GM03348 (cell line): ENCODE measurements at places on chromosomes 12 and 14.

DNA sequence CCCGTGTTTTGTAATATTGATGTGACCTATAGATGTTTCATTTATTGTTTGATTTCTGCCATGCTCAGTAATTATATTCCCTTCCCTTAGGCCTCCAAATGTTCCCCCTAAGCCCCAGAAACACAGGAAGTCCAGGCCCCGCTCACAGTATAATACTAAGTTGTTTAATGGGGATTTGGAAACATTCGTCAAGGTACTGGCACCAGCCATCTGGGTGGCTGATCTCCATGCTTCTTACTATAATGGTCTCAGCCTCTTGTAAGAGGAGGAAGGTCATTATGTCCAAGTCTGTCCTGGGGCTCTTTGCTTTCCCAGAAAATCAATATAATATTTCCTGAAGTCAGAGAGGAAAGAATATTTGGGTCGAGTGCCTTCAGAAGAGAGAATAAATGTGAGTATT, 130.9 kb downstream of the KICS2 start:
- no peak for DNase-seq

DNA sequence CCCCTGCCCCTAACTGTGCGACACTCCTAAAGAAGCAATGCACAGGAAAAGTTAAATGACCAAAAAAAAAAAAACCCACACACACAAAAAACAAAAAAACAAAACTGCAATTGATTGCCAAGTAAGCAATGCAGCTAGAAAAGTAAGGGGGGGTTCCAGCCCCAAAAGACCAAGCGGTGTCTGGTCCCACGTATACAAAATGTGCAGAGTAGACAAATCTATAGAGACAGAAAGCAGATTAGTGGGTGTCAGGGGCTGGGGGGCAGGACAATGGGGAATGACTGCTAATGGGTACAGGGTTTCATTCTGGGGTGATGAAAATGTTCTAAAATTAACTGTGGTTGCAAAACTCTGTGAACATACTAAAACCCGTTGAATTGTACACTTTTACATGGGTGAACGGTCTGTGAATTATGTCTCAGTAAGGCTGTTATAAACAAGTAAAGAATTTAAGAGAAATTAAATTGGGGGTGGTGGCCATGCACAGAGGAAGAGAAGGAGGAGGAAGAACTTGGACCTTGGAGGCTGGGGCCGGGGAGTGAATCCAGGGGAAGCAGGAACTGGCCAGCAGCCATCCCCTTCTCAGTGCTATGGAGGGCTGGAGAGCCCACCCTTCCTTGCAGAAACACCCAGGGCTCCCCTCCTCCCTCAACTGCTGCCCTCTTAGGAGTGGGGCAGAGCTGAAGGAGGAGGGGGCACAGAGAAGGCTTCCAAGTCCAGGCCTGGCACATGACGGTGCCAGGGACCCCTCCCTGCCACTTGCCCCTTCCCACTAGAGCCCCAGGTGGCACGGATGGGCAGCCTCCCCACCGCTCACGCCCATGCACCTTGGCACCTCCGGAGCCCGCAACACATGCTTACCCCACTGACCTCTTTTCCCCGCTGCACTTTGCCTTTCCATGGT, 45.4 kb downstream of the KDM2B start:
- DNase-seq: no peak

DNA sequence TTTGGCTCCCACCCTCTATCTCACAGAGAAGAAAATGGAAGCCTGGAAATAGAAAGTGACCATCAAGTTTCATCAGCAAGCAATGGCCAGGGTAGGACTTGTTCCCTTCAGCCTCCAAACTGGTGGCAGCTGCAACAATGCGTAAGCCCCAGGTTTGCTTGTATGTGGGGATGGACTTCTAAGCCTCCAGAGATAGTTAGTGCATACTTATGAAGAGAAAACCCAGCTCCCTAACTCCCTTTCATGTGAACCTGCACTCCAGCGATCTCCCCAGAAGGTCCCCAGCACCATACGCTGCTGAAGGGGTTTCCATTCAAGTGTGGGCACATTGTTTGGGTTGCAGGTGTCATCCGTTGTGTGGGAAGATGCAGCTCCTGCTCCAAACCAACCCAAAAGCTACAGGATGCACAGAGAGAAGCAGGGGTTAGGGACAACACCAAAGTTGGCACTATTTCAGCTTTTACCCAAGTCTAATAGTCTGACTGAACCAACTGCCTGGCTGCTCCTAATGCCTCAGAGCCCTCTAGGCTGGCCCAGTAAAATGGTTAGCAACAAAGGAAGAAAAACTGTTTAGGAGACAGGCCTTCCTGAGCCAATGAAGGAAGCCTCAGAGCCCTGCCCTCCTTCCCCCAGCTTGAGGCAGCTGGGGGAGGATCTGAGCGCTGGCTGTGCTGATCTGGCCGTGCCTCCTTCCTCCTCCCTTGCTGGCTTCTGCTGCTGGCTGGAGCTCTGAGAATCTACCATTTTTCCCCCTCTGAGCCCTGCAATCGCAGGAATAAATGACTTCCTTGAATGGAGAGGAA, 12.3 kb downstream of the ZFP36L1 start:
- peak; percentile 81 for DNase-seq

DNA sequence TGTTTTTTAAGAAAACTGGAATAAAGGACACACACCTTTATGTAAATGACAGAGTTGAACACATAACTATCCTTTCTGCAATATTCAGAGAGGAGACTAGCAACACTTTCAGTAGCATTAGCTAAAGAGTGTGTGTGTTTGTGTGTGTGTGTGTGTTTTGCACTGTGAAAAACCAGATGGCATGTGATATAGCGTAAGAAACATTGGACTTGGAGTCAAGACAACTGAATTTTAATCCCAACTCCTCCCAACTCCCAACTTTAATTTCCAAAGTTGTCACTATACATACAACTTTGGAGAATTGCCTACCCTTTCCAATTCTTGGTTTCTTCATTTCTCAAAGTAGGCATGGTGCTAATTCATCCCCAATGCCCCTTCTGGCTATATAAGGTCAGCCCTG, 347.8 kb downstream of the KCNH5 start:
- no peak for DNase-seq

- no peak for DNase-seq
These were observed 102.6 kb downstream of the NCOR2 start for GRCh38 chr12:124464830-124465229.

DNA sequence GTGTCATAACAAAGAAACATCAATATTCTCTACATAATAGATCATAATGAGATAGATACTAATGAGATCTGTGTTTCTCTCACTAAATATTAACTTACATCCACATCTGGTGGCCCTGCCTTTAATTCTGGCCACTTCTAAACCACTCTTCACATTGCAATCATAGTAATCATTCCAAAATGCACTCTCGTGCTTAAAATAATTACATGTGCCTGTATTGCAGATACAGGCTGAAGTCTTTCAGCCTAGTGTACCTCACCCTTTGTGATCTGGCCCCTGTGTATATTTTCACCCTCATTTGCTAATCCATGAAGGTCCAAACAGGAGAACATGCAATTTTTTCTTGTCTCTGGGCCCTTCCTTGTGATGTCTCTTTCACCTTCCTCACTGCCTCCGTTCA, 108.0 kb downstream of the LIN7A start:
- peak; percentile 41 for DNase-seq

GRCh38 chr12:58034311-58034710, 92.9 kb downstream of the ATP23 start:
- DNase-seq: no peak

DNA sequence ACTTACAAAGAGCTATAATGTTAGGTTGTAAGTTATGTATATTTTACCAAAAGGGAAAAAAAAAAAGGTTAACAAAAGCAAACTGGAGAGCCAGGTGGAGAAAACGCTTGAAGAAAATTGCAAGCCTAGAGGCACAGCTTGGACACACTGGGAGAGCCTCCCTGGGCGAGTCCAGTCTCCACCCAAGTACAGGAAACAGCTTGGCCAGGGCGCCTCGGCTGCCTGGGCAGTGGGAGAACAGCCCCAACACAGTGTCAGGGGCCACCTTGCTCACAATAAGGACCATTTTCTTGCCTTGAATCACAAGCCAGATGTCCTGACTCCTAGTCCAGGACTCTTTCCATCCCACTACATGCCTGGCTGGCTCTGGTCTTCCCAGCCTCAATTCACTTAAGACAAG, 33.3 kb downstream of the TTC7B start:
- DNase-seq: no peak

GRCh38 chr12:75721796-75722195, 210.4 kb upstream of the KRR1 start:
- DNase-seq: no peak

DNA sequence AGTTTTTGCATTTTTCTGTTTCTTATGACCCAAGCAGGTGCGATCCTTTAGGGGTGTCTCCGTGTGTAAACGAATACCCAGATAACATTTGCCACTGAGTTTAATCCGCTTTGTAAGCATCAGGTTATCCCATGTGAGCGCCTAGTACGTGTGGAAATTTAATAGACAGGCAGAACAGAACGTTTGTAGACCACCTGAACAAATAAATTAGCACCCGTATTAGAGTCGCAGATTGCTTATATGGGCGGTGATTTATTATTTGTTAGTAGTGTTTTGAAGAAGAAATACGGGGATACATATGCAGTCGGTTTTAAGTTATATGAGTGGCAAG, 325 bp downstream of the C12orf60 start:
- no peak for DNase-seq

DNA sequence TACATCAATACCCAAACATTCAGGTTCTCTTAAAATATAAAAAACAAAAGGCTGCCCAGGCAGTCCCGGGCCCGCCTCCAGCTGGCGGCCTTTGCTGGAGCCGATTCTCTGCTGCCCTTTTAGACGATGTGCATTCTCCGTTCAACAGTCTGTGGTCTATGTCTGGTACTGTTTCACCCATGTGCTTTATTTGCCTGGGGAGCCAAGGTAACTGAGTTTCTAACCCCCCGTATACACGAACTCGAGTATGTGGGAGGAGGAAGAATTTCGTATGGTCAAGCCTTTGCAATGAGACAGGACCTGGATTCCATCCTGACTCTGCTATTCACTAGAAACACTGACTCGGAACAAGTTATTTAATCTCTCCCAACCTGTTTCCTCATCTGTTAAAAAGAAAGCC, 54.1 kb upstream of the GPR68 start:
- no peak for DNase-seq

DNA sequence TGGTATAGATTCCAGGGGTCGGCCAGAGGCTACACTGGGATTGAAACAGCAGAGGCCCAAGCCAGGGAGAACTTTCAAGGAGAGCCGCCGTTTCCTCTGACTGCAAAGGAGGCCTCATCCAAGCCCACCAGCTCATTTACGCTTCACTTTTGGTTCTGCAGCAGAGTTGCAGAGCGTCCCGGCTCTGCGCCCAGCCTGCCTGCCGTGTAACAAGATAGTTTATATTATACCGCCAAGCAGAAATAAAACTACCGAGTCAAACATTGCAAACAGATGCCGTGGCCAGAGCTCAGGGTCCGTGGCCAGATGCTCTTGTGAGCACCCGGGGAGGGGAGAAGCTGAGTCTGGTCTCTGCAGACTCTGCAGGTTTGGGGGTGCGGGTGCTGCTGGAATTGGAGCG, 60.7 kb upstream of the TBX3 start:
- peak; percentile 50 for DNase-seq

- DNase-seq: peak; percentile 36
These were observed 76.1 kb downstream of the TBC1D30 start for GRCh38 chr12:64900540-64900939.

- no peak for DNase-seq
These were observed 3.1 kb downstream of the DIP2B start for GRCh38 chr12:50507930-50508329.

GRCh38 chr12:7175493-7175892, 14.0 kb upstream of the PEX5 start:
- DNase-seq: no peak
